ENCODE measurements at places on chromosomes 16 and 17.

DNA sequence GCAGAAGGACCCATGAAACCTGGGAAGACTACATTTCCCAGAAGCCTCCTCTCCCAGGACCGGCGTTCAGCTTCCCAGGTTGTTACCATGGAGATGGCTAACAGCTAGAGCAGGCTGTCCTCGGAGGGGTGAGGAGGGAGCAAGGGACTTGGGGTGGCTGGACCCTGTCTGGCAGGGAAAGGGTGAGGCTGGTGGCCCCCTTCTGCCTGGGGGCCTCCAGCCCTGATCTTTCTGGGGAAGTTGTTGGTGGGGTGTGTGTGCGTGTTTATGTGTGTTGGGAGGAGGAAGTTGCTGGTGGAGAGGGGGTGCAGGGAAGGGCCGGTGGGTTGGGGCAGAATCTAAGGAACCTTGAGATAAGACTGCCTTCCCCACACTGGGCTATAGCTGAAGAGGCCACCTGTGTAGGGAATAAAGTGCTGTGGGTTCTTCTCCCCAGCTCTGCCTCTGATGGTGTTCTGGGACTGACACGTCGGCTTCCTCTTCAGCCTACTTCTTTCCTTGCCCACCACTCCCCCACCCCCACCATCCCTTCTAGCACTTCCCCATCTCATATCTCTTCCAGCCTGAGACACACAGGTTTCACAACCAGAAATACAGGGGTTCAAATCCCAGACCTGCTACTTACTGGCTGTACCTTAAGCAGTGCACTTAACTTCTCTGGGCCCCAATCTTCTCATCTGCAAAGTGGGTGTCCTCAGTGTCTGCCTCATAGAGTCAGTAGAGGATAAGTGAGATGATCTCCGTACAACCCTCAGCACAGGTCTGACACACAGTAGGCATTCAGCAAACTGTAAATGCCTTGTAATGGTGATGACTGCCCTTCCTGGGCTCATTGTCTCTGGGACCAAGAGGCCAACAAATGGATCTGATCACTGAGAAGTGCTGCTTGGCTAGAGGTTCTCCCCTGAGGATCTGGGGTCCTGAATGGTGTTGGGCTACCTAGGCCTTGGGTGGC lies at the start of gene DRC7:
TSS of gene DRC7 (plus strand) at position 82 of the 955 bp plus-strand sequence. CDS start 3,144 bp downstream, outside the sequence.
- DNase-seq = peak; percentile 36

DNA sequence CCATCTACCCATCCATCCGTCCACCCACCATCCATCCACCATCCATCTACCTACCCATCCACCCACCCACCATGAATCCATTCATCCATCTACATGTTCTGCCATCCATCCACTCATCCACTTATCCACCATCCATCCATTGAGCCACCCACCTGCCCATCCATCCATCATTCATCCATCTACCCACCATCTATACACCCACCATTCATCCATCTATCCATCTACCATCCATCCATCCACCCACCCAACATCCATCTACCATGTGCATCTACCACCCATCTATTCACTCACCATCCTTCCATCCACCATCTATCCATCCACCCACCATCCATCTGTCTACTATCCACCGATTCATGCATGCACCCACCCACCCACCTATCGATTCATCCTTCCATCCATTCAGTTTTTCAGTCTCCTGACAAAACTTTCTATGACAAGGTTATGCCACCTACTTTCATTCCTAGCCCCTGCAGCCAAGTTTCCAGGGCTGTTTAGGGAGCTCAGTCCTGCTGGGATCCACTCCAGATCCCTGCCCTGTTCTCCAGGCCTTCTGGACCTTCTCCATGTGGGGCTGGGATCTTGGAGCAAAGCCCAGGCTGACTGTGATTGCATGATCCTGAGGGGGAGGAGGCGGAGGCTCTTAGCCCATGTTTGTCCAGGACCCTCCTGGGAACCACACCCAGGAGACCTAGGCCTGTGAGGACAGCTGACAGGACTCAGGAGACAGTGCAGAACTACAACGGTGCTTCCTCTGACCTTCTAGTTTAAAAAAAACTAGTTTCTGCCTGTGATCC lies 27.4 kb downstream of the BCO1 start:
- DNase-seq = no peak

DNA sequence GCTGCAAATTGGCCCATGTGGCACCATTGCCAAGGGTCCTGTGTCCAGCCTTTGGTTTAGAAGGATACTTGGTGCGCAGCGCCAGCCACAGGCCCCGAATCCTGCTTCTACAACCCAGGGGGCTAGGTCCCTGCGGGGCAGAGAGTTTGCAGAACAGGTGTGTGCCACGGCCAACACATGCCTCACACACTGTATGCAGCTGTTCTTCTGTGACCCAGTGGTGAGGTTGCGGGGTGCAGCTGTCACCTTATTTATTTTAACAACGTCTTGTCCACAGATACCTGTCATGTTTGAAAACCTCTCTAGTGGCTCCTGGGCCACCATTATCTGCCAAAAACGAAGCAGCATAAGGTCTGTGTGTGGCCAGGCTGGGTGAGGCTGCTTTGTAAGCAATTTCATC lies 11.6 kb downstream of the CBFA2T3 start:
- no peak for DNase-seq

DNA sequence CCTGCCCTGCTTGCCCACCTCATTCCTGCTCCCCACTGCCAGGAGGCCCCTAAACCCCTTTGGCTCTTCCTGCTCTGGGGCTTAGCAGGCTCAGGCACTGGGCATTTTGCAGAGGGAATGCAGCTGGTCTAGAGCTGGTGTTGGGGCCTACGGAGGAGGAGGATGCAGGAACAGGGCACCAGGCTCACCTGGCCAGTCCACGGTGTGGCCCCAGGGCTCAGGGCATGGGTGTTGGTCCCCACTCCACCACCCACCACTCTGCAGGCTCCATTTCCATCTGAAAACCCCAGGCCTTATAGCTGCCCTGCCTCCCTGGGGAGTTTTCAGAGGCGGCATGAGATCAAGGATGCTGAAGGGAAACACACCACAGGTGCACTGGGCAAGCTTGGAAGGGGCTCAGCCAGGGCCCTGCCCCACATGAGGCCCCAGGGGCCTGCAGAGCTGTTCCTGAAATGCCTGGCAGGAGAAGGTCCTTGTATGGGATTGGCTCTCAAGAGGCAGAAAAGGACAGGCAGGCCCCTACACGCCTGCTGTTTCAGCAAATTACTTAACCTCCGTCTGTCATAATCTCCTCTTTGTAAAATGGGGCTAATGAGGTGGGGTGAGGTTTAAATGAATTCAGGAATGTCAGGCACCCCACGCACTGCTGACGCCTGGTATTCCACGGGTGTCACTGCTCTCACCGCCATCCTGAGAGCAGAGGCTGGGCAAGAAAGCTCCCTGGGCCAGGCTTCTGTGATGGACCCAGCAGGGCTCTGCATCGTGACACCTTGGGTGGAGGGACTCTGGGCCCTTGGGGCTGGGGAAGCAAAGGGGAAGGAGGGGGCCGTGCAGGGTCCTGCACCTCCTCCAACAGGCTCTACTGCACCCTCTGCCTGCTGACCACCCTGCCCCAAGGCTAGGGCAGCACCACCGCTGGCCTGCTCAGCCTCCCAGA lies 9.3 kb downstream of the SLC47A2 start:
- DNase-seq = no peak

DNA sequence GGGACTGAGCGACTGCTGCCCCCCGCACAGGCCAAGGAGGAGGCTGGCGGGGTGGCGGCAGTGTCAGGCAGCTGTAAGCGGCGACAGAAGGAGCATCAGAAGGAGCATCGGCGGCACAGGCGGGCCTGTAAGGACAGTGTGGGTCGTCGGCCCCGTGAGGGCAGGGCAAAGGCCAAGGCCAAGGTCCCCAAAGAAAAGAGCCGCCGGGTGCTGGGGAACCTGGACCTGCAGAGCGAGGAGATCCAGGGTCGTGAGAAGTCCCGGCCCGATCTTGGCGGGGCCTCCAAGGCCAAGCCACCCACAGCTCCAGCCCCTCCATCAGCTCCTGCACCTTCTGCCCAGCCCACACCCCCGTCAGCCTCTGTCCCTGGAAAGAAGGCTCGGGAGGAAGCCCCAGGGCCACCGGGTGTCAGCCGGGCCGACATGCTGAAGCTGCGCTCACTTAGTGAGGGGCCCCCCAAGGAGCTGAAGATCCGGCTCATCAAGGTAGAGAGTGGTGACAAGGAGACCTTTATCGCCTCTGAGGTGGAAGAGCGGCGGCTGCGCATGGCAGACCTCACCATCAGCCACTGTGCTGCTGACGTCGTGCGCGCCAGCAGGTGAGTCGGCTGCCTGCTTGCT lies 5.6 kb upstream of the TMEM88 start:
- no peak for DNase-seq

DNA sequence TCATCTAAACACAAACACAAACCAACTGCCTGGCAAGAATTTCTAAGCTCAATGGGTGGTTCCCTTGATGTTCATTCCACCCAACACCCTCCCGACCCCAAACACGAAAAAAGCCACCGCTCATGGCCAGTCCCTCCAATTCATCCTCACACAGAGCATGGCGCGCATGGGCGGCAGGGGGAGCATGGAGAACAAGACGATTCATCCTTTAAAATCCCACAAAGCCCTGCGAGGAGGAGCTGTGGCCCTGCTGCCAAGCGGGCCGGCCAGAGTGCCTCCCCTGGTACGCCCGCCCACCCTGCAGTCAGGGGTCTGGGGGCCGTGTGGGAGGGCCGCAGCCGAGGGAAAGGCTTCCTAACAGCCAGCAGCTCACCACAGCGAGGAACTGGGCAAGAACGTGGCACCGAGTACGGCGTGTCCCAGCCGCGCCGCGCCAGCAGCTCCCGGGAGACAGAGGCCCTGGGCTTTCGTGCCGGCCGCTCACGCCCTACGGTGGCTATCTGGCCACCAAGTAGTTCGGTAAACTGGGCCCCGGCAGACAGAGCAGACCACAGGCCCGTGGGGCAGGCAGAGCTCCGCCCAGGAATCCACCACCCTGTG lies 60.9 kb downstream of the KLHDC4 start:
- DNase-seq = peak; percentile 32

Measured in anterior cingulate cortex (tissue), 58 donors.